ENCODE measurements at places on chromosomes 12 and 14. TPM values are rescaled to one million over a fixed set of nuclear protein-coding genes. Genes with fewer than 3 reads are reported as not detected.

DNA sequence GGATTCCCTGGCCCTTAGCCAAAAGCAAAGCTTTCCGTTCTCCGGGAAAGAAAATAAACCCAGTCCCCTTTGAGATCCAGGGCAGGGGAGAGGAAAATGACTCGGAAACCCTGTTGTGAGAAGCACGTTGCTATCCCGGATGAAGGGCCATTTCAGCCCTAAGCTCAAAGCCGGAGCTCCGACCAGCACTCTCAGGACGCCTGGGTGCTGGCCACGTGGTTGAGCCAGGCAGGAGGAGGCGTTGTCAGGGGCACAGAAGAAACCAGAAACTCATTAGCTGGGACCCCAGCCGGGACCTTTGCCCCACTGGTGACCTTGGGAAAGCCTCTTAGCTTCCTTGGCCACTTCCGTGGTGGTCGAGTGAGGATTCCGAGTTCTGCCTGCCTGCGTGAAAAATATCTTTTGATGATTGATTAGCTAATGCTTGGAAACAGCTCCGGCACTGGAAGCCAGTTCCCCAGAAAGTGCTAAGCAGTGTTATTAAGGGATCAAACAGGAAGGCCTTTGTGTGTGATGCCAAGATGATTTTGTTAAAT is 57.6 kb upstream of the FZD10 start:
- ATAC-seq: no peak

GRCh38 chr14:100979079-100979478 is 75.6 kb upstream of the RTL1 start:
- ATAC-seq: no peak

- no peak for ATAC-seq
These were observed 325.0 kb upstream of the TBX3 start for GRCh38 chr12:115008929-115009328.

DNA sequence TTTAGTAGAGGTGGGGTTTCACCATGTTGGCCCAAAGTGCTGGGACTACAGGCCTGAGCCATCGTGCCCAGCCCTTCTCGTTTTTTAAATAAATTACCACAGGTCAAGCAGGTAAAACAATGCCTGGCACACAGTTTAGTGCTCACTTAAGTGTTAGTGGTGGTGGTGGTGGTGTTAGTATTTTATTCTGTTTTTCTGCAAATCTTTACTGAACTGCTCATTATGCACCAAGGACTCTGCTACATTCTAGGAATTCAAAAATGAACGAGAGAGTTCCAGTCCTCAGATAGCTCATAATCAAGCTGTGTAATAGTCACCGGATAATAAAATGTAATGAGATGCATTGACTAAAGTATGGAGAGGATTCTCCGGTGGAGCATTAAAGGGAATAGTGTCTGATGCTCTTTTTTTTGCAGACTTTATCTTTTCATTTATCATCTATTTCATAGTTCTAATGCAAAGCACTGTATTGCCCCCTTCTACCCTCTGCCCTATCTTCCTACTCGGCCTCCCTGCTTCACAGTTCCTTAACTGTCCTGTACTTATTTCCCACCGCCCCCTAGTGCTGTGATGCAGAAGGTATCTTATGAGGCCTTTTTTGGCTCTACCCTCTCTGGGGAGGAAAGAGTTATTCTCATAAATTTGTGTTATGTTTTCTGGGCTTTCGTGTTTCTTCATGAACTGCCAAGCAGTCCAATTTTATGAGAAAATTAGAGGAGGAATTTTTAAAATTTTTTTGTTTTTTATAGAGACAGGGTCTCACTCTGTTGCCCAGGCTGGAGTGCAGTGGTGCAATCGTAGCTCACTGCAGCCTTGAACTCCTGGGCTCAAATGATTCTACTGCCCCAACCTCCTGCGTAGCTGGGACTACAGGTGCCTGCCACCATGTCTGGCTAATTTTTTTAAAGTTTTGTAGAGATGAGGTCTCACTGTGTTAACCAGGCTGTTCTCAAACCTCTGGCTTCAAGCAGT is 1.0 kb downstream of the ITFG2 start:
- ATAC-seq: peak; percentile 0

GRCh38 chr12:52391618-52392002 is 6.2 kb upstream of the KRT84 start:
- no peak for ATAC-seq

GRCh38 chr14:96060186-96060933 is 21.2 kb downstream of the C14orf132 start:
- no peak for ATAC-seq

GRCh38 chr12:120845696-120846095 is 58.5 kb downstream of the SPPL3 start:
- ATAC-seq: no peak

DNA sequence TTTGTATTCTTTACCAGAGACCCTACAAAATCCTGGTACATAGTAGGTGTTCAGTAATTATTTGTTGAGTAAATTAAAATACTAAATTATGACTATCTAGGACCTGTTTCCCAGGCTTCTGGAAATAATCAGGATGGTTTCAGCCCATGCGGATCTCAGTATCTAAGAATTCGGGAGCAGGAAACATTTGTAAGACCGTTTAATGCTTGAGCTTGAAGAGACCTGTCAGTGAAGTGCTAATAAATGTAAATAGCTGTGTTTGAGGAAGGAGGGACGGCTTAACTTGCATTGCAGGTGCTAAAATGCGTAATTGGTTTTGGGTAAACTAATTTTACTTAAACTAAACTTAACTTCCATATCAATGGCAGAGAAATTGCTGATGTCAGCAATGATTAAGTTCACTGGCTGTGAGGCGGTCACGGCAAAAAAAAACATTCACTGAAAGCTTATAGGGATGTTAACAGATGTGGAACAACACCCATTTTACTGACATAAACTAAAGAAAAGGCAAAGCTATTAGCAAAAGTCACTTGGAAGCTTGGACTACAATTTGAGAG is 28.6 kb upstream of the AEBP2 start:
- ATAC-seq: no peak

The PZP gene
- not detected for total RNA-seq

The TMEM63C gene
- total RNA-seq: 0.13 TPM

The IL26 gene
- not detected for total RNA-seq

Data from gastroesophageal sphincter (tissue), 4 donors.